Activated CD4-positive, alpha-beta T cell treated with anti-CD3 and anti-CD28 coated beads, Interleukin-2, amount 10 ng/mL, durations not matched to agents 24 days and 14 days (primary cell): ENCODE measurements at places on chromosomes 12 and 14.
A peak's percentile ranks its signal among the peaks of the same experiment; 100 is the strongest.

- H3K27me3 ChIP-seq, result no peaks in the 10 kb centered on the region
- no peaks in the 10 kb centered on the region for H3K36me3 ChIP-seq
- no peak overlapping the region for H3K4me3 ChIP-seq
- no peak for DNase-seq
- no peak overlapping the region for H3K27ac ChIP-seq
- H3K4me1 ChIP-seq, result no peaks in the 10 kb centered on the region
Measured at GRCh38 chr12:28035500-28035899, 63.0 kb upstream of the PTHLH start.

GRCh38 chr12:113443030-113443539 is 20.9 kb downstream of the SDSL start:
- DNase-seq, result no peak
- no peak overlapping the region for H3K27ac ChIP-seq
- peaks cover 8% of the 10 kb centered on the region for H3K27me3 ChIP-seq
- no peaks in the 10 kb centered on the region for H3K36me3 ChIP-seq

- peaks cover 15% of the 10 kb centered on the region for H3K27me3 ChIP-seq
- peaks cover 38% of the 10 kb centered on the region for H3K4me1 ChIP-seq
- H3K27ac ChIP-seq, result peak overlapping the region; percentile 88
- peaks cover 37% of the 10 kb centered on the region for H3K36me3 ChIP-seq
- peak overlapping the region; percentile 86 for H3K4me3 ChIP-seq
Measured at GRCh38 chr12:93572712-93573551, 457 bp downstream of the SOCS2 start.

- no peaks in the 10 kb centered on the region for H3K4me1 ChIP-seq
- DNase-seq, result no peak
- no peaks in the 10 kb centered on the region for H3K36me3 ChIP-seq
- no peak overlapping the region for H3K4me3 ChIP-seq
- H3K27ac ChIP-seq, result no peak overlapping the region
Measured at GRCh38 chr12:117466677-117467362, 105.4 kb upstream of the NOS1 start.

GRCh38 chr14:104427131-104427851 is 152.3 kb upstream of the C14orf180 start:
- H3K4me1 ChIP-seq, result no peaks in the 10 kb centered on the region
- no peak overlapping the region for H3K4me3 ChIP-seq
- no peak for DNase-seq
- H3K27ac ChIP-seq, result no peak overlapping the region
- no peaks in the 10 kb centered on the region for H3K27me3 ChIP-seq
- H3K36me3 ChIP-seq, result no peaks in the 10 kb centered on the region

DNA sequence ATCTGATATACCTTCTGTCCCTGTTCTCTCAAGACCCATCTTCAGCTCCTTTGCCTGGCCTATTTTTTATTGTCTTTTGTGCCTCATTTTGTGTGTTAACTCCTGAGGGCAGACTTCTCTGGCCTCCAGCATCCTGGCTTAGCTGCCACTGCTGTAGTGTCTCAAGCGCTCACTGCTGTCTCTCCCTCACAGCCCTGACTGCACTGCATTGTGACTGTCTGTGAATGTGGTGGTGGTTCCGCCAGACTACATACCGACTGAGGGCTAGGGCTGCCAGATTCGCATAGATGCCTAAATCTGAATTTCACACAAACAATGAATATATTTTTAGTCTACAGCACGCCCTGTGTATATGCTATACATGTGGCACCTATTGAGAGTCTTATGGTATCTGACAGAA is 1088.9 kb upstream of the TMEM132C start:
- no peak overlapping the region for H3K4me3 ChIP-seq
- no peak overlapping the region for H3K27ac ChIP-seq
- no peaks in the 10 kb centered on the region for H3K4me1 ChIP-seq
- no peak for DNase-seq
- H3K36me3 ChIP-seq, result no peaks in the 10 kb centered on the region

- H3K36me3 ChIP-seq, result peaks cover 44% of the 10 kb centered on the region
- H3K27me3 ChIP-seq, result no peaks in the 10 kb centered on the region
- no peak for DNase-seq
- no peak overlapping the region for H3K4me3 ChIP-seq
- peaks cover 20% of the 10 kb centered on the region for H3K4me1 ChIP-seq
Measured at GRCh38 chr12:105206686-105207374, 29.1 kb downstream of the APPL2 start.

DNA sequence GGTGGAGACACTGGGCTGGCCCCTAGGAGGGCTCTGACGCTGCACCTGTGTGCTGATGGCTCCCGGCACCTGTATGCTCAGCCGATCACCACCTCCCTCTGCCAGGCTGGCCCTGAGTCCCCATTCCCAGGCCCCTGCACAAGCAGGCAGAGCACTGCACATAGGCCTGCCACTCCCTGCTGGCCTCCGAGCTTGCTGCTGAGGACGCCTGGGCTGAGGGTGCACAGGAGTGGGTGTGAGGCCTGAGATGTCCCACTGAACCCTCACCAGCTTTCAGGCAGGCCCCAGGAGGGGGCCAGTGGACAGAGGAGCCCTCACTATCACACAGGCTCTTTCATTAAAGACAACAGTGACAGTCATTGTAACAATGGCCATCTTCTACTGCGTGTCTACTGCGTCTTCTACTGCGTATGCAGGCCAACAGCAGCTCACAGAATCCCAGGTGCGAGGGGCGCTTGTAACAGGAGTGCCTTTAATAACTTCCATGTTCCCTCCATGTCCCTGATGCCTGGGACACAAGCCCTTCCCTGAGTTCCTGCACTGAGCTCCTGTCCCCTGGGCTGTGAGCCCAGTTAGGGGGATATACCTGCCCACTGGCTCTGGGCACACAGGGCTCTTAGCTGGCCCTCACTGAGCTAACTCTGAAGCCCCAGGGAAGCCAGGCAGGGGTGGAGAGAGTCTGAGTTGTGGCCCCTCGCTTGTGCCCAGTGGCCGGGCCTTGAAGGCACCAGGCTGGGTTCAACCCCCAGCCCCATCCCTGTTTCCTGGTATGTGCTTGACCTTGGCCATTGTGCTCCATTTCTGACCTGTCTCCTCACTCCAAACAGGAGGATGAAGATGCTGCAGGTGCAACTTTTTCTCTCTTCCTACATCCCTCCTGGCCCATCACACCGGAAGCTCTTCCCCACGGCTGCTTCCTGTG is 71.3 kb downstream of the PRIMA1 start:
- no peak overlapping the region for H3K27ac ChIP-seq
- no peaks in the 10 kb centered on the region for H3K27me3 ChIP-seq
- no peak overlapping the region for H3K4me3 ChIP-seq
- H3K36me3 ChIP-seq, result no peaks in the 10 kb centered on the region

- peaks cover 7% of the 10 kb centered on the region for H3K27me3 ChIP-seq
- no peak overlapping the region for H3K4me3 ChIP-seq
- no peak for DNase-seq
- no peaks in the 10 kb centered on the region for H3K36me3 ChIP-seq
- peaks cover under 1% of the 10 kb centered on the region for H3K4me1 ChIP-seq
Measured at GRCh38 chr14:104383996-104384775, 195.4 kb upstream of the C14orf180 start.

GRCh38 chr14:104794993-104795780 is at the start of gene AKT1:
Gene AKT1, minus strand, starts transcription at chr14:104795748. Its CDS starts 3,105 bp downstream, at chr14:104792643.
- peaks cover 17% of the 10 kb centered on the region for H3K36me3 ChIP-seq
- peaks cover 35% of the 10 kb centered on the region for H3K4me1 ChIP-seq
- H3K27me3 ChIP-seq, result peaks cover 1% of the 10 kb centered on the region

DNA sequence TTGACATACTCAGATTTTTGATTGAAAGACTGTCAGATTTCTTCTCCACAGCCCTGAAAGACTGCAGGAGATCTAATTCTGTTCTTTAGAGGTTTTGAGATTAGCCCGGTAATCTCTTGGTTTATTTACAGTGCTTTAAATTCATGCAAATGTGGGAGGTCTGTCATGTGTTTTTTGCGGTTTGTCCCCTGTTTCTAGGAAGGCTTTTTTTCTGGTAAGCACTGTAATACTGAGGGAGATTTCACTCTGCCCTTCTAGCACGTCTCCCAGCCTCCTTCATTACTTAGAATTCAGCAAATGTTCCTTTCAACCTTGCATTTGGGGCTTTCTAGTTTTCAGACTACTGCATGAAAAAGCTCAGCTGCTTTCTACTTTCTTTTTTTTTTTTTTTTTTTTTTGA is 31.1 kb downstream of the GPHN start:
- DNase-seq, result no peak
- H3K36me3 ChIP-seq, result no peaks in the 10 kb centered on the region
- H3K4me1 ChIP-seq, result peaks cover 8% of the 10 kb centered on the region
- no peaks in the 10 kb centered on the region for H3K27me3 ChIP-seq
- H3K4me3 ChIP-seq, result no peak overlapping the region

GRCh38 chr14:50475460-50475859 is 56.9 kb downstream of the MAP4K5 start:
- H3K4me3 ChIP-seq, result no peak overlapping the region
- peaks cover 68% of the 10 kb centered on the region for H3K36me3 ChIP-seq
- no peak for DNase-seq
- H3K27ac ChIP-seq, result no peak overlapping the region

DNA sequence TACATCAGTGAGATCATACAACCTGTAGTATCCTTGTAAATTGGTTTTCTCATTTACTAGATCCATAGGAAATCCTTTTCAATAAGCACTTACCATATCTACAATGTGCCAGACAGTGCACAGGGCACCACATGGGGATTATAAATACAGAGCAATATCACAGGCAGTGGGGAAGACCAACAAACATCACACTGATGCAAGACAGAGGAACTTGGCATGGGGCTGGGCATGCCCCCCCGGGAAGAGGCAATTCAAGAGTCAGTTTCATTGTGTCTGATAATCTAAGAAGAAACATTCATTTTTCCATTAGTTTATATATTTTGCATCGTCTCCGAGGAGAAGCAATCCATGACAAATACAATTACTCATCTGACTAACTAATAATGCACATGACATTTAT is 16.2 kb downstream of the NT5DC3 start:
- no peak overlapping the region for H3K27ac ChIP-seq
- DNase-seq, result no peak
- peaks cover 5% of the 10 kb centered on the region for H3K36me3 ChIP-seq
- H3K27me3 ChIP-seq, result peaks cover 2% of the 10 kb centered on the region

DNA sequence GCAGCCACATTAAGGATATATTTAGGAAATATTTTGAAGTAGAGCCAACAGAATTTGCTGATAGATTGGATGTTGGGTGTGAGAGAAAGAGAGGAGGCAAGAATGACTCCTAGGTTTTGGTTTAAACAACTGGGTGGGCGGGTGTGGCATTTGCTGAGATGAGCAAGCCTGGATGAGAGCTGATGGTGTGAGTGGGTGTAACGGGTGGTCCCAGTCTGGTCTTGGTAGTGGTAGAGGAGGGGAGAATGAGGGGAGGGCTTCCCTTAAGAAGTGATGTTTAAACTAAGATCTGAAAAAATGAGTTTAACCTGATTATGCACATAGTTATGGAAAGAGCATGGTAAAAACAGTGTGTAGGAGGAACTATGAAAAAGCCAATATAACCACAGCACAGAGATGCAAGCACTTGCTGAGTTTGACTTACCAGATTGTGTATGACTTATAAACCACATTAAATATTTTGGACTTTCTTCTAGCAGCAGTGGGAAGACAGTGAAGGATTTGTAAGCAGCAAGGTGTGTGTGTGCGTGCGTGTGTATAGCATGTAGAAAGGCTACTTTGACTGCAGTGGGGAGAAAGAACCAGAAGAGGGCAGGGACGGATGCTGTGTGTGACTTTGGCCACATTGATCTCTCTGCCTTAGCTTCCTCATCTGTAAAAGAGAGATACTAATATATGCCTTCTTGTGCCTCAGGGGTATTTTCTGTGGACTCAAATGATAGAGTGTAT is 139.7 kb downstream of the PRIMA1 start:
- H3K27ac ChIP-seq, result peak overlapping the region; percentile 56
- H3K4me3 ChIP-seq, result no peak overlapping the region
- no peaks in the 10 kb centered on the region for H3K36me3 ChIP-seq

DNA sequence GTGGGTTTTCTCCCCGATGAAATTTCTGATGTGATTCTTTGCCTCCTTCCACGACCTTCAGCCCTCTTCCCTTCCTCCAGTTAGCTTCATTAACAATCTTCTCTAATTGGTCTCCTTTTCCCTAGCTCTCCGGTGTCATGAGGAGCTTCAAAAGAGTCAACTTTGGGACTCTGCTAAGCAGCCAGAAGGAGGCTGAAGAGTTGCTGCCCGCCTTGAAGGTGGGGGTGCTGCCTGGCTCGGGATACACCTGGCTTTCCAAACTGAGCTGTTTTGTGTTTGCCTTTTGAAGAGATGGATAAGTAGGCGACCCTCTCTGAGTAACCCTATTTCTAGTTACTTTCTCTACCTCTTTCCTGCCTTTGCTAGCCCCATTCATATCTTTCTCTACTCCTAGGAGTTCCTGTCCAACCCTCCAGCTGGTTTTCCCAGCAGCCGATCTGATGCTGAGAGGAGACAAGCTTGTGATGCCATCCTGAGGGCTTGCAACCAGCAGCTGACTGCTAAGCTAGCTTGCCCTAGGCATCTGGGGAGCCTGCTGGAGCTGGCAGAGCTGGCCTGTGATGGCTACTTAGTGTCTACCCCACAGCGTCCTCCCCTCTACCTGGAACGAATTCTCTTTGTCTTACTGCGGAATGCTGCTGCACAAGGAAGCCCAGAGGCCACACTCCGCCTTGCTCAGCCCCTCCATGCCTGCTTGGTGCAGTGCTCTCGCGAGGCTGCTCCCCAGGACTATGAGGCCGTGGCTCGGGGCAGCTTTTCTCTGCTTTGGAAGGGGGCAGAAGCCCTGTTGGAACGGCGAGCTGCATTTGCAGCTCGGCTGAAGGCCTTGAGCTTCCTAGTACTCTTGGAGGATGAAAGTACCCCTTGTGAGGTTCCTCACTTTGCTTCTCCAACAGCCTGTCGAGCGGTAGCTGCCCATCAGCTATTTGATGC is 797 bp downstream of the ESPL1 start:
- DNase-seq, result no peak
- peak overlapping the region; percentile 92 for H3K27ac ChIP-seq
- H3K4me3 ChIP-seq, result peak overlapping the region; percentile 89
- peaks cover 51% of the 10 kb centered on the region for H3K4me1 ChIP-seq
- no peaks in the 10 kb centered on the region for H3K27me3 ChIP-seq

- no peak overlapping the region for H3K4me3 ChIP-seq
- H3K4me1 ChIP-seq, result no peaks in the 10 kb centered on the region
- no peak overlapping the region for H3K27ac ChIP-seq
- DNase-seq, result peak; percentile 81
- H3K27me3 ChIP-seq, result peaks cover 39% of the 10 kb centered on the region
- H3K36me3 ChIP-seq, result no peaks in the 10 kb centered on the region
Measured at GRCh38 chr14:106442857-106443256, 916.5 kb downstream of the TMEM121 start.
